AG08395 (cell line): ENCODE measurements at places on chromosomes 5 and 9.

DNA sequence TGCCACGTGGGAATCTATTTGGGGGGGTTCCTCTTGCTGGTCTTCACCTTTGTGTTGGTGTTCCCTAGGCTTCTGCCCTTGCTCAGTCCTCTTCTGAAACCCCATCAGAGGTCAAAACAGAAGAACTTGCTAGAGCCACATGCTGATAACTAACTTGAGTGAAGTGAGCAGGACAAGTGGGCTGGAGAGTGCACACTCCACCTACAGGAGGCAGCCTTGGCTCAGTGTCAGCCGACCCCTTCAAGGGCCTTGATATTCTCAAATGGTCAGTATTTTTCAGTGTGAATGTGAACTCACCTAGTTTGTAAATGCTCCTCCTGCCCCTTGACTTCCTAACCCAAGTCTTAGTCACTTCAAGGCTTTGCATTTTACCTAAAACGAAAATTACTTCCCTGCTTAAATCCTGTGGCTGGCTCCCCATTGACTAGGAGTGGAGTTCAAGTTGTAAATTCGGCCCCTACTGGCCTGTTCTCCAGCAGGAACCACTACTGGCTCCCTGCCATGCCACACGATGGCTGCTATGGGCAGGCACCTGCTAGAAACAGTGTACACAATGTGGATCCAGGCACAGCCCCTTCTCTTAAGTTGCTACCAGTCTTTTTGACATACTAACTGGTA lies 3.6 kb upstream of the SLC1A3 start:
- no peak for DNase-seq

- peak; percentile 89 for DNase-seq
Observed at GRCh38 chr5:76805821-76806505, 12.9 kb upstream of the F2RL1 start.

DNA sequence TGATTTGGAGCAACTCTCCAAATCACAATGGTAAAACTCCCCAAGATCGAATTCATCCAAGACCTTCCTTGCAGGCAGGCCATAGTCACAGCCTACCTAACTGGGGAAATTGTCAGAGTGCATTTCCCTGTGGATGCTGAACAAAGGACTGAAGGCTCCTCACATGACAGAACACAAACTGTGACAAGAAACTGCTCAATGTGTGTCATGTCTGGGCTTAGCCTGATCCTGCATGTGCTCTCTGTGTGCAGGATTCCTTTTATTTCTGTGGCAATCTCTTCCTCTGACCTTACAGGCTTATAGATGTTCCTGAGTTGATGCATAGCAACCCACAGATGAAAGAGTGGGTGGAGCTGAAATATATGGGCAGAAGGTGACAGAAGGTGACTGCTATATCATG lies 465.8 kb downstream of the ICE1 start:
- DNase-seq, result no peak

GRCh38 chr9:4328723-4329122 lies 28.9 kb upstream of the GLIS3 start:
- no peak for DNase-seq

- DNase-seq, result no peak
Observed at GRCh38 chr5:1480217-1480616, 35.0 kb upstream of the SLC6A3 start.

DNA sequence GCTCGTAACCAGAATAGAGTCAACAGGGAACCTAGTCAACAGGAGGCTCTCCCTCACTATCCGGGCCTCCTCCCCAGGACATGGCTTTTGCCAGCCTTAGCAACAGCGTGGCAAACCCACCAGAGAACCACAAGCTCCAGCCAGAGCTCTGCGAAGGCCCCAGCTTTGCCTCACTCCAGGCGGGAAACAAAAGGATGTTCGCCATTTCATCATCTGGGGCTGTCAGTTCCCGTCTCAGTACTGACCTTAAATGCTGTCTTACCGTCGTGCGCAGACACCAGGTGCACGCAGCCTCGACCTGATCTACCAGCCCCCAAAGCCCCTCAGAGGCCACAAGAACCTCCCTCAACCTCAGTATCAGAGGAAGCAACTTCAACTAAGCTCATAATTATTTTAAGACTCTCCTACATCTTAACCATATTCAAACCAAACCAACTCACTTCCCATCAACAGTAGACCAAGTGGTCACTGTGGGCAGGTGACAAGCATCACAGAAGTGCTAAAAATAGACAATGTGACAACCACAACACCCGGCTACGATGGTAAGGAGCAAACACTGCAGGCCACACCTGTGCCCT lies 71.4 kb downstream of the SEMA4D start:
- DNase-seq, result no peak
